ENCODE measurements at places on chromosomes 5 and 9.

- no peak for DNase-seq
Observed at GRCh38 chr9:95370064-95370463, 52.6 kb upstream of the FANCC start.

DNA sequence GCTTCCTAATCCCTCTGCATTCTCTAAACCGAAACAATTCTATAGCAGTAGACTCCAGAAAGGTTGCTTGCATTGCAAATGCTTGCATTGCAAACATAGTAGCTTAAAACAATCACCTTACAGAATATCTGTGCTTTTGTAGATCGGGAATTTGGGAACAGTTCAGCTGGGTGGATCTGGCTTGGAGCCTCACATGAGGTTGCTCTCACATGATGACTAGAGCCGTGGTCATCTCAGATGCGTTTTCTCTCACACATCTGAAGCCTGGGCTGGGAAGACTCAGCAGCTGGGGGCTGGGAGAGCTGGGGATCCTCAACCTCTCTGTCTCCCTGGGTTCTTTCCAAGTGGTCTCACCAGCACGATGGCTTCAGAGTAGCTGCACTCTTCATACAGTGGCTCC is 127.8 kb downstream of the MSX2 start:
- no peak for DNase-seq

DNA sequence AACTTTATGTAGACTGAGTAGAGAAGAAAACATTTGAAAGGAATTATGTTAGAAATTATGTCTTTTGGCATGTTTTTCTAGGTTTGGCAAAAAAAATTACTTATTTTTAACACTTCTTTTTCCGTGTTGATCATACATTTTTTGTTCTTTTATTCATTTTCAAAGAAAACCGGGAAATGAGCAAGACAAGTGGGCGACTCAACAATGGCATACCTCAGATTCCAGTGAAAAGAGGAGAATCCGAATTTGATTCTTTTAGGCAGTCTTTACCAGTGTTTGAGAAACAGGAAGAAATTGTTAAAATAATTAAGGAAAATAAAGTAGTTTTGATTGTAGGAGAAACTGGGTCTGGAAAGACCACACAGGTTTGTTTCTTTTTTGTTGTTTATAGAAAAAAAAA is 12.9 kb downstream of the YTHDC2 start:
- no peak for DNase-seq

DNA sequence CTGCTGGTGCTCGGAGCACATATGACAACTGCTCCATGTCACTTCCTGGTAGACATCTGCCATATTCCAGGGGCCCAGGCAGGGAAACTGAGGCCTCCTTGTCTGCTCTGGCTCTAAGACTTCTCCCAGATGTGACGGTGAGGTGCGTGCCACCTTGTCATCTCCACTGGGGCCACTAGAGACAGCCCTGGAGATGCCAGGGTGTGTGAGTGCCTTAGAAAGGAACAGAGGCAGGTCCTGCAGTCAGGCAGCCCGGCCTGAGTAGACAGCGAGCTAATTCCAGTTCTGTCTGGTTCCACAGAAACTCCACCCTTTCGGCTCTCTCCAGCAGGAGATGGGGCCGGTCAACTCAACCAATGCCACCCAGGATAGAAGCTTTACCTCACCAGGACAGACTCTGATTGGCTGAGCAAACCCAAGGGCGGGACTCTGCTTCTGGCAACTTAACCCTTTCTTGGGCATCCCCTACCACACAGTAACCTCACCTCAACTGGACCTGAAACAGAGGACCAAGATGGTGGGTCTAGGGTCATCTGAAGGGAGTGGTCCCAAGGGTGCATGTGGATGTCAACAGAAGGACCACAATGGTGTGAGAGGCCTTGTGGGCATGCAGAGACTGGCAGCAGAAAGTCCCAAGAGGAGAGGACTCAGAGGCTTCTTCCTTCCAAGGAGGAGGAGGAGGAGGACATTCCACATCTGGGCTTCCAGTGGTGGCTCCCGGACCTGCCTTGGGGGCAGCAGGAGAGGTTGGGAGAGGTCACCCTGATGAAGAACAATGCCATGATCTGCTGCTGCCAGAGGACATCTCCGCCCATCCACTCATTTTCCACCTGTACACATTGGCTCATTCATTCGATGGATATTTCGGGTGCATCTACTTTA is 77.7 kb downstream of the RGS3 start:
- DNase-seq: no peak

GRCh38 chr9:92395617-92396016 is 8.8 kb downstream of the OGN start:
- DNase-seq: no peak

DNA sequence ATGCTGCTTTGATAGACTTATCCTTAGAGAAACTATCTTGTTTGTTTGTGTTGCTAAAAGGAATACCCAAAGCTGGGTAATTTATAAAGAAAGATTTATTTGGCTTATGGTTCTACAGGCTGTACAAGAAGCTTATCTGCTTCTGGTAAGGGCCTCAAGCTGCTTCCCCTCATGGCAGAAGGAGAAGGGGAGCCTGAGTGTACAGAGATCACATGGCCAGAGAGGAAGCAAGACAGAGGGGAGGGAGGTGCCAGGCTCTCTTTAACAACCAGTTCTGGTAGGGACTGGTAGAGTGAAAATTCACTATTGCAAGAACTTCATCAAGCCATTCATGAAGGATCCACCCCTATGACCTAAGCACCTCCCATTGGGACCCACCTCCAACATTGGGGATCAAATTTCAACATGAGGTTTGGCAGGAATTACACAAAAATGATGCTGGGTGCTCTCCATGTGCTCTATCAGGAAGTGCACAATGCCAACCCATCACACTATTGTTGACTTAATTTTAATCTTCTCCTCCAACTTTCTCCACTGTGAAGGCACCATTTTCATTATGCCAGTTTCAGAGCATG is 115.1 kb upstream of the SHB start:
- DNase-seq: no peak

DNA sequence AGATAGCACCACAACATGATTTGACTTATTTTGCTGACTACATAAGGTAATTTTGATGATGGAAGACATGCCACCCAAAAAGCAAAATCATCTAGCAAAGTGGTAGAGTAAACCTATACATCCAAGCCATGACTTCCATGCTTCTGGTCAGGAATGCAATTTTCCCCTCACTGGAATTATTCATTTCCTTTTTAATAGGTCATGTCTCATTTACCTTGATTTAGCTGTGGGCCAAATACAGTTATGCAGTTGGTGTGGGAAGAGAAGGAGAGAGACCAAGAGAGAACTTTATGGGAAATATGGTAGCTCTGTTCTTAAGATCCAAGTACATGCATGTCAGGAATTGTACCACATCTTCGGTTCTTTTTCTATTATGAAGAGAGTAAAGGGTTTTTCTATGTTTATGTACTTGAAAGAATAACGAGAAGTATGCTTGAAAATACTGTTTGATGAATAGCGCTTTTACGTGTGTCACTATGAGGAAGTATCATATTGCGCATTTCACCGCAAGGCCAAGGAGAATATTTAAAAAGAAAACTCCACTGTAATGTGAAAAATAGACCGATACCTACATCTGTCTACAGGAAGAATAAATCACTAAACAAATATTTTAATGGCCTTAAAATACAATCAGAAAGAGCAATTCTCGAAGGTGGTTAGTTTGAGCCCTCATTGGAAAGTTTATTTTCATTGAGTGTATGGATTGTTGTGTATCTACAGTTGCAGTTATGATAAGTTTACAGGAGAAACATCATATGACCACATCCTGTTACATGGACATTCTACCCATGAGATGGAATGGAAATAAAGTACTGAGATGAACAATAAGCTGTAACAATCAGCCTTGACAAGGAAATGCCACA is 134.0 kb downstream of the FOXD1 start:
- DNase-seq: no peak

DNA sequence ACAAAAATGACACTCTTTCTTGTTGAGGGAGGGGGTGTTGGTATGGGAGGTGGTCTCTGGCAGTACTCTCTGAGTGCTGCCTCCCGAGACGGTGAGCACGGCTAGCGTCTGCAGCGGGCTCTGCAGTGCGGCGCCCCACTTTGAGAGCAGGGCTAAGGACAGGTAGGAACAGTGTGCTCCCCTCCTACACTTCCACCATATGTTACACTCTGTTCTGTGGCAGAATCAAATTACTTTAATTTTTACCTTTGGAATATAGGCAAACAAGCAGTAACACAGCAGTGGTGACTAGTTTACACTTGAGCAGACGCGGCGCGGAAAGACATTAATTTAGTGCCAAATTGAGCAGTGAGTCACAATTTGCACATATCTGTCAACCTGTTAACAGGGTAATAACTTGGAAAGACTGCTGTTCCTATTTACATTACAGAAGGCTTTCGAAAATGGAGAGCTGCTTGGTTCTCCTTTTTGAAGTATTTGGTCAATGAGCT is 136.3 kb downstream of the MED27 start:
- no peak for DNase-seq

DNA sequence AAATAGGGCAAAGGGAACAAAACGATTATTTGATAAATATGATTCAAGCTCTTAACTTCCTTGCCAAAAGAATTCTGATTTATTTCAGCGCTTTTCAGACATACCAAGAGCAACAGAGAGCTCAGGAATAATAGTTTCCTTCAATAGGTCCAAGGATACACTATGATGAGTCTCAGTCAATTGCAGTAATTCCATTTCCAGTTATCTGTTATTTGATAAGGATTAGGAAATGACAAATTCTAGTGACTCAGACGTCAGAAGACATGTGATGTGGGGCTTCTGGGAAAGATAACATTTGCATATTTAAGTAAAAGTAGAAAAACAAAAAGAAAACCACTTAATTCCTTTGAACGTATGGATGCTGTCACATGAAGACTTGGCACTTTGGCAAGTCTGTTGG is 1250.8 kb upstream of the CDH18 start:
- no peak for DNase-seq

DNA sequence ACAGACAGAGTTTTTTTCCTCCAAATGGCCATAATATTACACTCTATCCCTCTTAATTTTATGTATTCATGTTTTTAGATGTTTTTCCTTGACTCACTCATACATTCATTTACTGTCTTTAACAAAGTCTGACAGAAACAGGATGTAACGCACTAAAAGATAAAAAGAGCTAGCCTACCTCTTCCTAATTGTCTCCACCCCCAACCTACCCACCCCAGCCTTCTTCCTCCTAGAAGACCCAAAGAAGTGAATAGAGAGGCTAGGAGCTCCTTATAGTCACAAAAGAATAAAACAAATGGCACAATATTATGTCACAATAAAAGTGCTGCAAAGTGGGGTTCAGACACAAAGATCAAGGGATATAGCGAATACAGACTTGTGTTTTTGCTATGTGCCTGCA is 719 bp downstream of the NOL8 start:
- no peak for DNase-seq

GRCh38 chr9:36101916-36102741 is 34.4 kb upstream of the GLIPR2 start:
- no peak for DNase-seq

- no peak for DNase-seq
Observed at GRCh38 chr5:113336975-113337374, 97.8 kb downstream of the TSSK1B start.

DNA sequence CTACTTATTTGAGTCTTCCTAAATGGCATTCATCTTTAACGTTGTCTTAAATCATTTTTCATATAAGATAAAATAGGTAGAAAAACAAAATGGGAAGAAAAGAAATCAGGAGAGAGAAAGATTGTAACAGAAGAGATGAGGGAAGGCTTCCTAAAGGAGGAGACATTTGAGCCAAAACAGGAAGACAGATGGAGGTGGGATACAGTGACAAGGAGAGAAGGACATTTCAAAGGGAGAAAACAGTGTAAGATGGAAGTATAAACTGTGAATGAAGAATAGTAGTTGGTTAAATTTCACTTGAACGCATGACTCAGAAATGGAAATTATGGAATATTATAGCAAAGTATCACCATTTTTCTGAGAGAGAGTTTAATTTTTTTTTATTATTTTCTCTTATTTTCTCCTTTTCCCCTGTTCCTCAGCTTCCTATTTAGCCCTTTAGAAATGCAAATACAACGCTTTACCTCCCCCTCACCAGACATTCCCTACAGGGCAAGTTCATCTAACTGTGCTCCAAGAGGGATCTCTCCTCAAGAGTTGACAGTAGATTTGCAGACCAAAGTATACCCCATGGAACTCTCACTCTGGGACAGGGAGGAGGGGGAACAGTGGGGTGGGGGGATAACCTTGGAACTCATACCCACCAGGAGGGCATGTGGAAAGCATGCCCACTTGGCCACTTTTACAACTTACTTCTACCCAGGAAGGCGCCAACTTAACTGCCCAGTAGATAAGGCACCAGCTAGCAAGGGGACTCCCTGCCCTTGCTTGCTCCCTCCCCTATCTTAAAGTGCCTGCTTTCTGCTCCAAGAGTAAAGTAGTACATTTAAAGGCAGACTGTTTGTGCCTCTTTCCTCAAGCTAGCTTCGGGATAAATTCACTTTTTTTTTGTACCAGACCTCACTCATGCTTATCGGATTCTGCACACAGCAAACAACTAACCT is 304.7 kb upstream of the POU5F2 start:
- no peak for DNase-seq

GRCh38 chr5:60690326-60690725 is 9.6 kb downstream of the DEPDC1B start:
- no peak for DNase-seq

GRCh38 chr9:131475111-131475955 is 27.4 kb upstream of the POMT1 start:
- no peak for DNase-seq

DNA sequence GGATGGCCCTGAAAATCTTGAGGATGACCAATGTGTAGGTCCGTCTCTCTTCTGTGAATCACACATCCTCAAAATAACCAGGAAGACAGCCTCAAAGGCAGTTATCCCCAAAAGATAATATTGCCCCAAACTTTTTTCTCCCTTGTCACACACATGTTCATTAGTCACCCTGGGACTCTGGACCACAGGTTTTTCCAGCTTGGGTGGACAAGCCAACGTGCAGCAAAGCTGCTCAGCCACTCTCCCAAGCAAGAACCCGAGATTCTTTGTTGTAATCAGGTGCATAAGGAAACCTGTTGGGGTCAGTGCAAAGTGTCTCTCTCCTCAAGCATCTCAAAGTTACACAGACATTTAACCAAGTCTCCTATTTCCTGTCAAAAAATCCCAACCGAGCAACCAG is 196.6 kb downstream of the GNA14 start:
- DNase-seq: no peak

DNA sequence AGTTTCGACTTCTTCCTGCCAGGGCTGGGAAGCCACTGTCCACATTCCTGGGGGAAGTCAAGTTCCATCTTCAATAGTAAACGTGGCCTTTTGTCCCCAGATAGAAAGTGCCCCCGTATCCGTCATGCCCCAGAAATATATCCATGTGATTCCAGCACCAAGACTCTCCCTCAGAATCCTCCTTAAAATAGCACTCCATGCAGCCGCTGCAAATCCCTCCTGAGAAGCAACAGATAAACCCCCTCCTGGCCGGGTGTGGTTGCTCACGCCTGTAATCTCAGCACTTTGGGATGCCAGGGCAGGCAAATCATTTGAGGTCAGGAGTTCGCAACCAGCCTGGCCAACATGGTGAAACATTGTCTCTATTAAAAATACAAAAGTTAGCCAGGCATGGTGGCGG is 126.1 kb downstream of the OLFM1 start:
- DNase-seq: no peak

- DNase-seq: no peak
Observed at GRCh38 chr9:117164512-117164911, 250.3 kb downstream of the ASTN2 start.

GRCh38 chr9:112408819-112409218 is 28.9 kb downstream of the HSDL2 start:
- DNase-seq: no peak

All from stimulated activated CD8-positive, alpha-beta memory T cell treated with anti-CD3 and anti-CD28 coated beads, Interleukin-7, amount 100 ng/mL, for 1 hour (primary cell).